ENCODE measurements at places on chromosomes 12 and 14. TPM values are rescaled to one million over a fixed set of nuclear protein-coding genes. Genes with fewer than 3 reads are reported as not detected.

GRCh38 chr14:82116721-82117120 lies 583.1 kb upstream of the SEL1L start:
- no peaks in the 10 kb centered on the region for H3K36me3 ChIP-seq
- no peak overlapping the region for H3K4me3 ChIP-seq
- no peaks in the 10 kb centered on the region for H3K27me3 ChIP-seq
- DNase-seq, result no peak
- no peak overlapping the region for H3K27ac ChIP-seq

Gene TCL1B
- total RNA-seq, result not detected

DNA sequence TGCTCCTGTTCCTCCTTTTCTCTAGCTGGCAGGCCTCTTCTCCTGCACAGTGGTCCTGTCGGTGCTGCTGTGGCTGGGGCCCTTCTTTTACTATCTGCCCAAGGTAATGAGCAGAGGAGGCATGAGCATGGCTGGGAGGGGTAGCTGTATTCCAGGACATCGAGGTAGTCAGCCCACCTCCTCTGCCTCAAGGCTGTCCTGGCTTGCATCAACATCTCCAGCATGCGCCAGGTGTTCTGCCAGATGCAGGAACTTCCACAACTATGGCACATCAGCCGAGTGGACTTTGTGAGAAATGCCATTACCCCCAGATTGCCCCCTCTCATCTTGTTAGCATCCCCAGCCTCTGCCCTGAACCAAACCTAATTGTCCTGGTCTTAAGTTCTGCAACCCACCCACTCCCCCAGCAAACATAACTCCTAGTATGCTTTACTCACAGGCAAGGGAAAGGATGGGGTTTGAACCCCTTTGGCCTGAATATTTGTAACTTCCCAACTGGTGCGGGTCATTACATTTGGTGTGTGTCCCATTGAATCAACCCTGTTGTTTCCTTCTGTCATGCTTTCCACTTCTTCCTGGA lies 9.1 kb downstream of the B4GALNT1 start:
- peaks cover 52% of the 10 kb centered on the region for H3K4me1 ChIP-seq
- no peak overlapping the region for H3K27ac ChIP-seq
- no peak for DNase-seq
- H3K27me3 ChIP-seq, result peaks cover 4% of the 10 kb centered on the region
- H3K36me3 ChIP-seq, result peaks cover 32% of the 10 kb centered on the region
- no peak overlapping the region for H3K4me3 ChIP-seq

GRCh38 chr12:6053541-6053940 lies 70.9 kb downstream of the VWF start:
- H3K36me3 ChIP-seq, result peaks cover 94% of the 10 kb centered on the region
- H3K4me3 ChIP-seq, result no peak overlapping the region
- H3K27me3 ChIP-seq, result peaks cover 3% of the 10 kb centered on the region
- peaks cover 25% of the 10 kb centered on the region for H3K4me1 ChIP-seq
- DNase-seq, result no peak

- peaks cover 7% of the 10 kb centered on the region for H3K4me1 ChIP-seq
- H3K27ac ChIP-seq, result no peak overlapping the region
- no peaks in the 10 kb centered on the region for H3K27me3 ChIP-seq
- H3K36me3 ChIP-seq, result no peaks in the 10 kb centered on the region
These were observed 659.8 kb downstream of the VRK1 start for GRCh38 chr14:97456958-97457357.

All from esophagus muscularis mucosa (tissue), 4 donors.